ENCODE measurements at places on chromosomes 7 and 10.

DNA sequence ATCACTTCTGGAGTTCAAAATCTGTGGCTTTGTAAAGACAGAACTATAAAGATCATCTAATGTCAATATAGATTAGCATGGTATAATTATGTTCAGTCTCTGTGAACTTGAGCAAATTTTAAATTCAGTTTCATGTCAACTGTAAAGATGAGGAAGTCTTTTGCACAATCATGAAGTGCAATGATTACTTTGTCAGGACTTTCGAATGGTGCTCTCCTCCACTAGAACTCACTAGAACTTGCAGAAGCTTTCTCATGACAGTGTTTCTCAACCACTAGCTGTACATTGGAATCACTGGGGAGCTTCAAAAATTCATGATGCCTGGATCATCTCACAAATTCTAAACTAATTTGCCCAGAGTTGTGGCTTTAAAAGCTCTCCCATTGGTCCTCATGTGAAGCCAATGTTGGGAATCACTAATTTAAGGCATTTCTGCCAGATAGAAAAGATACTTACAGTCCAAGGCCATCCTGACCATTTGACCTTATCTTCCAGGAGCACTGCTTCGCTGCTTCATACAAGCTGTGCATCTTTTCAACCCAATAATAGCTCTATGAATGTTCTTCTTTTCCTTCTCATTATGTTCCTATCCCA, 12.9 kb downstream of the OR2AE1 start:
- no peak for DNase-seq

GRCh38 chr7:131336956-131337355, 9.3 kb downstream of the MKLN1 start:
- no peak for DNase-seq

DNA sequence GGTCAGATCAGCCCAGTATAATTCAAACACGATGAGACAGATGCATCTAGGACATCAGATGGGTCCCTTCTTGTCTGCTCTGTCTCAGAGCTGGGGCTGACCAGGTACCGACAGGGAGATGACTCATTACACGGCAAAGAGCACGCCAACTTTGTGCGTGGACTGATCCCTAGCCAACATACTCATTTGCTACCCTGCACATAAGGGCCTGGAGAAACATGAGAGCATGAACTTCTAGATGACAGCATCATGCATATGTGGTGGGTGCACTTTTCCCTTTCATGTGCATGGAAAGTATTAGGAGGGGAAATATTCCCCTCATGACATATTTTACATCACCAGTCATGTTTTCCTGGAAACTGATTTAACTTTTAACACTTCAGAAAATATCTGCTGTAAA, 35.1 kb upstream of the NPVF start:
- no peak for DNase-seq

DNA sequence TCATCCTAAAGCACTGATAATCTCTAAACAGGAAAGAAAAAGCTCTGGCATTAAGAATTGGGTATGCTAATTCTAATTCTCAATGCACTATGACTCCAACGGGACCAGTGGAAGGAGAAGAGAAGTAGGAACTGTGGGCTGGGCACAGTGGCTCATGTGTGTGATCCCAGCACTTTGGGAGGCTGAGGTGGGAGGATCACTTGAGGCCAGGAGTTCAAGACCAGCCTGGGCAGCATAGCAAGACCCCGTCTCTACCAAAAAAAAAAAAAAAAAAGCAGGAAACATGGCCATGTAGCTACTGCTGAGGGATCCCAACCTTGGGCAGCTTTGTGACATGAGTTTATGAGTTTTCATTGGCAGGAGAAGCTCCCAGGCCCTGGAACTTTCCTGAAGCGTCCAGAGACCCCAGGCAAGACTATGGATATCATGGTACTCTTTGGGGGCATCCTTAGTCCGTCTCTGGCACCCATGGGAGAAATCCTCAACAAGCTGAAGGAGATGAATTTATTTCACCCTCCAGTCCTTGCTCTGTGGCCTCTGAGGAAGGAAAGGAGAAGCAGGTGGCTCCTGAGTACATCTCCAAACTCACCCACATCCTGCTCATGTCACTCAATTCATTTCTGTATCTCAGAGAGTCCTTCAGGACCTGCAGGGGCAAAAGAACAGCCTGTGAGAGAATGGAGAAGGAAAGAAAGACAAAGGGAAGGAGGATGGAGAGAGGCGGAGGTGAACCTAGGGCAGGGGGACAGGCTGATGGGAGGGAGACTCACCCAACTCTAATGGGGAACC, 99.5 kb downstream of the SPDYE5 start:
- no peak for DNase-seq

DNA sequence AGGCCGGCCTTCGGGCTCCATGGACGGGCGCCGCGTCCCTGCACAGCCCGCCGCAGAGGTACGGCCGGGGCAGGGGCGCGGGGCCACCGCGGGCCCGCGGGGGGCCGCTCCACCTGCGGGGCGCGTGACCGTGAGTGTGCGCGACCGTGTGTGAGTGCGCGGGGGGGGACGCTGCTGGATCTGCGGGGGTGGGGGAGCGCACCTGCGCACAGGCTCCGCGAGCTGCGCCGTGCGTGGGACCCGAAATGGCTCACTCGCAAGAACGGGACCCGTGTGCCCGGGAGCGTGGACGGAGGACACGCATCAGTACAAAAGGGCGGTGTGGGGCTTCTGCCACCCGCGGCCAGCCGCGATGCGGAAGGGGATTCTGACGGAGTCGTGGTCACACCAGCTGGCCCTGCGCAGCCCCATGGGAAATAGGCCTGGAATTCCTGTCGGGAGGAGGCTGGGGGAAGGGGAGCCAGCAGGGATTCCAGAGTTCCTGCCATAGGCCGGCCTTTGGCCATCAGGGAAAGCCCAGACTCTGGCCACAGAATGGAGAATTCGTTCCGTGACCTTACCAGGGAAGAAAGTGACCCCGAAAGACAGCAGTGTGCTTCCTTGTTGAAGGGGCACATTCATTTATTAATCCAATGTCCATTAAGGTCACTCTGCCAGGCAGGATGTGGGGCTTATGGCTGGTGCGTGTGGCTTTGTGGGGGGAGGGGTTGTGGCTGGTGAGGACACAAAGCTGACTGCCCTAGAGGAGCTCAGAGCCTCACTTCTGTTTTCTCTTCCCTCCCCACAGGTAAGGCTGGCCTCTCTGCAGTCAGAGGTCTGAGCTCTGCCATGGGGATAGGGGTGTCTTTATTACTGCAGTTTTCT, 494 bp downstream of the REPIN1 start:
- no peak for DNase-seq

- DNase-seq = no peak
These were observed 295.9 kb upstream of the PHF14 start for GRCh38 chr7:10677668-10678232.

DNA sequence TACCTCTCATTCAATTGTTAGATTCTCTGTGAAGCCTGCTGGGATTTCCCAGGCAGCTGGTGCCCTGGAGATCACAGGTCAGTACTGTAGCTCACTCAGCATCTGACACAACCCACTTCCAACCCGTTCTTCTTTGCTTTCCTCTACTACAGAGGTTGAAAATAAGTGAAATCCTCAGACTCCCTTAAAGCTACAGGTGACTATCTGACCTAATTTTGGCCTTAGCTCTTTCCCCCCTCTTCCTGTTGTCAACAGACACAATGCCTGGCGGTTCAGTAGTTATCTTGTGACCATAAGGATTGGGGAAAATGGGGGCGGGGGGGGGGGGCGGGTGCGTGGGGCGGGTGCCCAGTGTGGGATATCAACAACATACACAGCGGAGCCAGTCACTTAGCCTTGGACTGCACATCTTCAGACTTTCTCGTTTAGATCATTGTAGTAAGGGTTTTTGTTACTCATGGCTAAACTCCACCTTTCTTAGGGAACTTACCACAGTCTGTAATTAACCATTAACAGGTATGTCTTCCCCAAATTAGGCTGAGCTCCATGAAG, 37.8 kb downstream of the MTPN start:
- no peak for DNase-seq

GRCh38 chr7:135962802-135963201, 14.4 kb downstream of the MTPN start:
- no peak for DNase-seq

DNA sequence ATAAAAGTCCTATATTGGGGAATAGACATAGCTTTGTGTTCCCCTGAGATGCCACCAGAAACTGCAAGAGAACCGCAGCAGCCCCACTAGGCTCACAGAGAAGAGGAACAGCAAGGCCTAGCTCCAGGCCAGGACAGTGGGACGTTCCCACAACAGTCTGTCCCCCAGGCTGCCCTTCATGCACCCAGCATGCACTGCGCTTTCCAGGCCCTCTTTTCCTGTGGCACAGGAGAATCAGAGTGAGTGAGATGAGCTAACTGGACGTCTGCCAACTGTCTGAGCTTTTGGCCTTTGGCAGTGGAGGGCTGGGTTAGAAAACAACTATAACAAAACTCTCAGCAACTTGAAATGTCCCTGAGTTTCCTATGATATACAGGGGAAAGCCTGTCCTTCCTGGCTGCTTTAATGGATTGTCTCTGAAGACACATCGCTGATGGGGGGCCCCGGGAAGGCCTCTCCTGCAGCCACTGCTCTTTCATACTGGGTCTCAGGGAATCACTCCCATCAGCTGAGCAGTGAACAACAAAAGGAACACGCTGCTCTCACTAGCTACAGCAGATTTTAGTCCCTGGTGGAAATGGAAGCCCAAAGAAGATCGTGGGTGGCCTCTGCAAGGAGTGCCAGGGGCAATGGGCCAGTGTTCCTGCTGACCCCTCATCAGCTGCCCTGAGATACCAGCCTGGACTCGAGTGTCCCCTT, 53.5 kb downstream of the PODXL start:
- DNase-seq = no peak

DNA sequence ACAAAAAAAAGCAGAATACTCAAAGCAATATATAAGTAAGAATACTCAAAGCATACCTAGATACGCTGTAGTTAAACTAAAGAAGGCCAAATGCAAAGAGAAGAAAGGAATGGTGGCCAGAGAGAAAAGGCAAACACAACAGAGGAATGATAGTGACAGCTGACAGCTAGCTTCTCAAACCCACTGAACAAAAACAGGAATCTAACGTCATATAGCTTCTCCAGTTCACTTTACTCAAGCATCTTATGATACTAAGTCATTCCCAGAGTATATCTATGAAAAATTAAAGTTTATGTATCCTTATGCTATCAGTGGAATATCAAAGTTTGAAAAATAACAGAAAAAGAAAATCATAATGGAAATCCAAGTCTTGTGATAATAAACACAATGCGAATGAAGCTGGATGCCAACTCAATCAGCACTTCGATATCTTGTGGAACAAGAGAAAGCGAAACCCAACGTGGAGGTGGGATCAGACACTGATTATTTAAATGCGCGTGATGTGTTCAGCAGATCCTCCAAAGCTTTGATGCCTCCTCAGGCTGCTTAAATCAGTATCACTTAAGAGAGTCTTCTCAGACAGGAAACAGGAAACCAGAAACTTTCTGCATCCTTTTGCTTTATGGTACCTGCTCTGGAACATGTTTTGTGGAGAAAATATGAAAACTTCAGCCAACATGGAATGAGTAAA, 102.8 kb downstream of the PIP4K2A start:
- no peak for DNase-seq
